ENCODE measurements at places on chromosomes 1 and 21.

DNA sequence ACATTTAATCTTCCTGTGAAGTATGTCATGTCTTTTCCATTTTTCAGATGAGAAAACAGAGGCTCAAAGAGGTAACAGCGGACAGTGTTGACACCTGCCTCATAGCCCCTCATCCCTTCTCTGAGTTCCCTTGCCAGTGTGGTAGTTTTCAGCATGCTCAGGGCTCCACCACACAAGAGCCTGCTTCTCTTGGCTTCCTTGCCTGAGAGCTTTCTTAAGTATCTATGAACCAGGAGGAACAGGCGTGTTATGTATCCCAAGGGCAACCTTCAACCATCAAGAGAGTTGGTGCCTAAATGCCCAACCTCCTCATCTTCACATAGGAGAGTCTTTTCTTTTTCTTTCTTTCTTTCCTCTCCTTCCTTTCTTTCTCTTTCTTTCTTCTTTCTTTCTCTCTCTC lies 5.9 kb upstream of the PAFAH2 start:
- DNase-seq, result no peak

DNA sequence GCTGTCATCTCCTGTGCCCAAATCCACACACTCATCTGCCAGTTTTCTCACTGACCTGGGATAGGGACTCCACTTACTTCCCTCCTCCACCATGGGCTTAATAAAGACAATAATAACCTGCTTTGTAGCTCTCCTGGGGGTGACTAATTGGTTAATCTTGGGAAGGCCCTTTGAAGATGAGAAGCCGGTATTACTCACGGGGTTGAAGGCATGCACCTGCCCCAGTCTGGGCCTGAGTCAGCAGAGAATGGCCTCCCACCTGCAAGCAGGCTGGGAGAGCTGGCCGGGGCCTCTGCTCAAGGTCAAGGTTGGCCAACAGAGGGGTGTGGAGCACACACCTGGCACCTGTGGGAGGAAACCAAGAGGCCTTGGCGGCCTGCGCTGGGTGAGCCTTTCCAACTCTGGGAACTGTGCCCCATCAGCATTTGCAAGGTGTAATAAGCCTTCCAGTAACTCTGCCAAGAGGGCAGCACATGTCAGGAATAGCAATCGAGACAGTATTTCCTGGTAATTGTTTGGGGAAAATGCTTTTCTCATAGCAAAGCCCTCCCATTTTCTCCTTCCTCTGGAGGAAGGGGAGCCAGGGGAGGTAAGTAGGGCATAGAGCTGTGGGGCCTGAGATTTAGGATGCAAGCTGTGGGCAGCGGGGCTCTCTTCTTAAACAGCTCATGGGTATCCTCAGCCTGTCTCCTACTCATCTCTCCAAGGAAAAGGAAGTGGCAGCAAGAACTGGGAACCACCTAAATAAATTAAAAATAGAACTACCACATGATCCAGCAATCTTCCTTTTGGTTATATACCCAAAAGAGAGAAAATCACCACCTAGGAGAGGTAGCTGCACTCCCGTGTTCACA lies 49.0 kb downstream of the TOMM20 start:
- no peak for DNase-seq

GRCh38 chr1:157113631-157114030 lies 14.0 kb upstream of the ETV3L start:
- no peak for DNase-seq

GRCh38 chr21:17901458-17902079 lies 82.4 kb upstream of the C21orf91 start:
- DNase-seq, result no peak

- no peak for DNase-seq
These were observed 604.8 kb downstream of the PLA2G4A start for GRCh38 chr1:187433598-187433997.

Data from hypothalamus (tissue), 51 donors.